ENCODE measurements at places on chromosomes 7 and 10.

- no peak for DNase-seq
These were observed 194.5 kb upstream of the GALNT17 start for GRCh38 chr7:70937424-70937823.

DNA sequence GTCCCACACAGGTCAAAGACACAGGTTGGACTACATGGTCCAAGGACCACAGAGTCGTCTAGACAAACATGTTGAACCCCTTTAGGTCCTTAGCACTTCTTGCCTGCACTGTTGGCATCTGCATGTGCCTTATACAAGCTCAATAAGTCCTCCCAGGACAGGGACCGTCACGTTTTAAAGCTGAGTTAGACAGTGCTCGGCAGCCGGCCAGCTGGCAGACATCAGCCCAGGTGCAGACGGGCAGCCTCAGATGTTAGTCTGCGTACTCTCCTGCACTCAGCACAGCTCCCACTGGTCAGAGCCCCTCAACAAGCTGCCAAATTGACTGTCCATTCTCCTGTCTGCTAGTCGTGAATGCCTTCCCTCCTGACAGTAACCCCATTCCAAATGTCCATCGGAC lies 34.9 kb downstream of the PARP12 start:
- DNase-seq = no peak

GRCh38 chr10:24556750-24557742 lies 166.6 kb downstream of the ARHGAP21 start:
- DNase-seq = peak; percentile 73

DNA sequence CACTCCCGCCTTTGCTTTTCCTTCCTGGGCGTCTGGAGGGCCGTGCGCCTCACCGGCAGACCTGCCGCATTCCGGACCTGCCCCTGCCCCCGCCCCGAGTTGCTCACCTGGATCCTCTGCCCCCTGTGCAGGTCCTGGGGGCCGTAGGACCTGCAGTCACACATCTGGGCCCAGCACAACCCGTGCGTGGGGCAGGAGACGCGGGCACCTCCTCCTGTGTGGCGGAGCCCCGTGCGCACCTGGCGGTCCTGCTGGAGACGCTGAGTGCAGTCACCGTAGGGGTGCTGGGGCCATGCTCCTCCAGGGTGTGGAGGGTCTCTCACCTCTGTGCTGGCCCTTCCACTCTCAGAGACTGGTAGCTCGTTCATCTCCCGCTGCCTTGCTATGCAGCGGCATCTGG lies 85.5 kb downstream of the DNAJB6 start:
- DNase-seq = no peak

GRCh38 chr7:134371971-134372370 lies 55.2 kb upstream of the SLC35B4 start:
- no peak for DNase-seq

GRCh38 chr10:119408969-119409371 lies 133.5 kb downstream of the RGS10 start:
- no peak for DNase-seq

DNA sequence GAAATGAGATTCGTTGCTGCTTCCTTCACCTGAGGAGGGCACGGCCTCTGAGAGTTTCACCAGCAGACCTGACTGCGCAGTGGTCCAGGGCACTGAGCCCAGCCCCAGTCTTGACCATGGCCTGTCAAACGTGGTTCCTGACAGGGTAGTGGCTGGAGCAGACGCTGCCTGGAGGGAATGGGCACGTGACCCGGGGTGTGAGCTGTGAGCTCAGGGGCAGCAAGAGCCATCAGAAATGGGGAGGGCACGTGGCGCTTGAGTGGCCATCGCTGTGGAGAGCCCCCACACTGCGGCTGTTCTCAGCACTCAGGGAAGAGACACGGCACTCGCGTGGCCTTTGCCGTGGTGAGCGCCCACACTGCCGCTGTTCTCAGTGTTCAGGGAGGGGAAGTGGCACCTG lies 12.0 kb downstream of the FAM20C start:
- no peak for DNase-seq

DNA sequence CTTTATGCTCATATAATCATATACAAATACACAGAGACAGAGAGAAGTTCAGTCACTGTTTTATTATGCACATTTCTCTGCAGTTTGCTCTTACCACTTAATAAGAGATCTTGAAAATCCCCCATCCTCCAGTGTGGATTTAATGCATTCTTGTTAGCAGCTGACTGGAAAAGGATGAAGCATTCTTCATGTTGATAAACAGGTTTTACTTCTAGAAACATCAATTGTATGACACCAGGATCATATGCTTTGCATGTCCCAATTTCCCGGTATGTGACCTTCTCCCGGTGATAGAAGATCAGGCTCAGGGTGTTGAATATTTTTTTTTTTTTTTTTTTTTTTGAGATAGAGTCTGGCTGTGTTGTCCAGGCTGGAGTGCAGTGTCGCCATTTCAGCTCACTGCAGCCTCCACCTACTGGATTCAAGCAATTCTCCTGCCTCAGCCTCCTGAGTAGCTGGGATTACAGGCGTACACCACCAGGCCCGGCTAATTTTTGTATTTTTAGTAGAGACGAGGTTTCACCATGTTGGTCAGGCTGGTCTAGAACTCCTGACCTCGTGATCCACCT lies 6.2 kb upstream of the CREB3L2 start:
- no peak for DNase-seq

DNA sequence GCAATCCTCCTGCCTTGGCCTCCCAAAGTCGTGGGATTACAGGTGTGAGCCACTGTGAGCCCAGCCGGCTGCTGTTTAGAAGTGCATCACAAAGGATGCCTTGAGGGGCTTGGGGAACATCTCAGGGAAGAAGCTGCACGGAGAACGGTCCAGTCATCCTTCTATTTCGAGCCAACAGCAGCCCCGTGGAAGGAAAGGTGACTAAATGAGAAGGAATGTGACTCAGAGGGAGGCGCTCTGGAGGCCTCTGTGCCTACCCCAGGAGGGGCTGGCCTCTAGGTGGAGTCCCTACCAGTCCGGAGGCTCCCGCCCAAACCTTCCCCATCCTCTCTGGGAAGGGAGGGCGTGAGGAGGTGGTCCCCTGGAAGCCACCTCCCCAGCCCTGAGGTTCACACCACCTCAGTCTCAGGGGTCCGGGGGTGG lies 76.2 kb downstream of the CTBP2 start:
- peak; percentile 93 for DNase-seq

DNA sequence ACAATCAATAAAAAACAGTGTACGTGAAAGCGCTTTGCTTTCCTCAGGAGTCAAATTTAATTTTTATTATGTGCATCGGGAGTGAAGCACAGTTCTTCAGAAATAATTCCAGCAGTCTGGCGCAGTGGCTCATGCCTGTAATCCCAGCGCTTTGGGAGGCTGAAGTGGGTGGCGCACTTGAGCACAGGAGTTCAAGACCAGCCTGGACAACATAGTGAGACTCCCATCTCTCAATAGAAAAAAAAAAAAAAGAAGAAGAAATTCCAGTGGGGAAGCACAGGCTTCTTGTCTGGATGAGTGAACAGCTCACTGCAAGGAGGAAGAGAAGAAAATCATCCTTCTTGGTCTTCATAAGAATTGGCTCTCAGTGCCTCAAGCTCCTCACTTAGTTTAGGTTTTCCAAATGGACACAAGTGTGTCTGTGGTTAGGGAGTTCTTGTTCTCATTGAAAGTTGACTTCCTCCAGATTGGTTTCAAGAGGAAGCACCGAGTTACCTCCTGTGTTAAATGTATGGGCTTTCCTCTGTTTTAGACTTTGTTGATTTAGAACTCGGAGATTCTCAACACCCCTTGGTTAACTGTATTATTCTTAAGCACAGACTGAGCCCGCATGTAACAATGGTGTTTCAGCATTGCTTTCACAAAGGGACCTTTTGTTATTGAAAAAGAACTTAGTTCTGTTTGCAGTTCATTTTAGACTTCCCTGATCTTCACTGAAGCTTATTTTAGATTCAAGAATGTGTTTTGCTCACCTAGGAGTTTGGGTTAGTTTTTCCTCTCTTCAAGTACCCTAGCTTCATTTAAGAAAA lies 28.0 kb downstream of the LMTK2 start:
- DNase-seq = no peak

DNA sequence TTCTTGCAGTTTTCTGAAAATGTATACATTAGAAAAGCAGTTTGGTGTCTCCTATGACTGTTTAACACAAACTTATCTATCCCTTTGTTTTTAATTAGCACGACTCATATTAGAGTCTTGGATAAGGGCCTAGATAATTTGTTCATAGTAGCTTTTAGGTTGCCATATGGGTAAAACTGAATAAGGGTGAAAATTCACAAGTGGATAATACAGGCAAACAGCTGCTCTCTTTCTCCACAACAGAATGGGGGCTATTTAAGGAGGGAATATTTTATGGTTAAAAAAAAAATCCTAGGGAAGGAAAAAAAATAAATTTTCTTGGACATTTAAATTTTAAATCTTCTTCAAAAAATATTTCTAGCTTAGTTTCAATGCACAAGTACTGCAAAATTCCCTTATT lies 1416.1 kb downstream of the GATA3 start:
- no peak for DNase-seq

GRCh38 chr7:23222439-23223030 lies 24.0 kb upstream of the GPNMB start:
- DNase-seq = no peak

GRCh38 chr10:110460111-110460809 lies 37.4 kb upstream of the DUSP5 start:
- DNase-seq = no peak

DNA sequence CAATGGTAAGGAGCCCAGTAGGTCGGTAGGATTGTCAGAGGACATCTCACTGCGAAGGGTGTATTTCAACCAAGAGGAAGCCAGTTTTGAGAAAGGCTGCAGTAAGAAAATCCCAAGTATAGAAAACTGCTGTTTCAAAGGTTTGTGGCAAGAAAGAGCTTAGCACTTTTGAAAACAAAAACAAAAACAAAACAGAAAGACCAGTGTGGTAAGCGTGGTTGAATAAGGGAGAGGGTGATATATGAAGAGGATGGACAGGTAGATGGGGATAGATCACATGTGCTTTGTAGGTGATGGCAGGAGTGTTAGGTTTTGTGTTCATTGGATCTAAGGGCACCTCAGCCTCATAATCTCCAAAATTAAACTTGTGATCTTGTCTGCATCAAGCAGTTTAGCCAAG lies 141.6 kb upstream of the WNT16 start:
- DNase-seq = no peak

DNA sequence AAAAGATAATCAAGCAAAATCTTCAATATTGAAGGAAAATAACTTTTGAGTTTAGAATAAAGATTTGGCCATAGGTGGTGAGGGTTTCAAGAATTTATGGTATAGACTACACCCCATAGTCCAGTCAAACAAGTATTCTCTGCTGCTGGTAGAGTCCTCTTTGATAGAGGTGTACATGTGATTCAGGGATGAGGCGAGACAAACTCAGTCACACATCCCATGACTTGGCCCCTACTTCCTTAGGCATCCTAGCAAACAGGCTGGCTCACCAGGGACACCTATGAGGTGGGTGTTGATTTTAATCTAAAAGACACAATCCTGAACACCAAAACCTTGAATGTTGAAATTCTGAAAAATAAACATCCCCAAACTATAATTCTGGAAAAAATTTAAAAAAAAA lies 78.1 kb upstream of the SLC25A13 start:
- no peak for DNase-seq

DNA sequence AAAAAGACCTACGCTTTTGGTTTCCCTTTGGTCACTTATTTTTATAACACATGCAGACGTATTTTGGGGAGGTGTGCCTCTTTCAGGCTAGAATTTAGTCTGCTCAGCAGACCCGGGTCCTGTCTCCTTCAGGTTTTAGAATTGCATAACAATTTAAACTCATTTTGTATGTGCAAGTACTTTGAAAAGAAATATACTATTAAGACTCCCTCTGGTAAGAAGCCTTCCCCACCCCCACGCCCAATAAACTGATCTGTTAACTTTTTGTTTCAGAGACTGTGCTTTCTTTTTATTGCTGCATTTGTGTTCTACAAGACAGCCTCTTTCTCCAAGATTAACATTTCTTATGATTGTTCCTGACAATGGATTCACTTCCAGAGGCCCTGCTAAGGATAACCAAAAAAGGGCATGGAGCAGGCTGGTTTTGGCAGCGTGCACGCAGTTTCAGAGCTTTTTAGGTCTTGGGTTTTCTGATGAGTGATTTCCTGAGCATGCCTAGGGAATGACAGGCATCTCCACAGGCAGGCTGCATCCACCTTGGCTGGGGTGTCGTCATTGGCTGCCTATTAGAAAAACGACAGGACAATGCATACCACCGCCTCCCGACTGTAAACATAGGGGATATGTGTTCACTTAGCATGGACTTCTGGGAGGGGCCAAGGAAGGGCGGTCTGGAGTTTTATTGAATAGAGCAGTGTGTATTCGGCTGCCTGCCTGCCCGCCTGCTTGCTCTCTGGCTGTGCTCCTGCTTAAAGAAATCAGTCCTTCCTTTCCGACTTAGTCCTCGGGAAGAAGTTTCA lies at the start of gene CALD1:
TSS of gene CALD1 (plus strand) at position 694 of the 800 bp plus-strand sequence. CDS start 88,100 bp downstream, outside the sequence.
- peak; percentile 100 for DNase-seq

GRCh38 chr10:114261076-114261475 lies 22.0 kb downstream of the VWA2 start:
- peak; percentile 56 for DNase-seq

DNA sequence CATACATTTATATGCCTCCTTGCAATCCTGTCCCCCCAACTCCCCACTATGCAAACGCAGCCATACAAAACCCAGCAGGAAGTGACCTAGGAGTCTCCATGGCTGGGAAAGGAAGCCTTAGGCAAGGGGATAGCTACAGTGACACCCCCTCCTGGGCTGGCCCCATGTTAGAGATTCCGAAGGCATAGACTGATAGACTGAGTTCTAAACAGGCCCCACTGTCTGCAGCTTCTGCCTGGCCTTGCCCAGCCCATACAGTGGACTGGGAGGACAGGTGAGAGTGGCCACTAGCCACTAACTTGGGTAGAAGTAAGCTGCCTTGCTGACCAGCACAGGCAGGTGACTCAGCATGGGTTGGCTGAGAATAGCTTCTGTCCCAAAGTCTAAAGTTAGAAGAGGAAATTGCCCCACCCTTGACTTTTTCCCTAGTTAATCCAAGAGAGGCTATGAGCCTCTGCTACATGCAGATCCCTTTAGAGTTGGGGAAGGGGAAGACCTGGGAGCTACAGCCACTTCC lies 106.3 kb downstream of the C10orf105 start:
- no peak for DNase-seq

DNA sequence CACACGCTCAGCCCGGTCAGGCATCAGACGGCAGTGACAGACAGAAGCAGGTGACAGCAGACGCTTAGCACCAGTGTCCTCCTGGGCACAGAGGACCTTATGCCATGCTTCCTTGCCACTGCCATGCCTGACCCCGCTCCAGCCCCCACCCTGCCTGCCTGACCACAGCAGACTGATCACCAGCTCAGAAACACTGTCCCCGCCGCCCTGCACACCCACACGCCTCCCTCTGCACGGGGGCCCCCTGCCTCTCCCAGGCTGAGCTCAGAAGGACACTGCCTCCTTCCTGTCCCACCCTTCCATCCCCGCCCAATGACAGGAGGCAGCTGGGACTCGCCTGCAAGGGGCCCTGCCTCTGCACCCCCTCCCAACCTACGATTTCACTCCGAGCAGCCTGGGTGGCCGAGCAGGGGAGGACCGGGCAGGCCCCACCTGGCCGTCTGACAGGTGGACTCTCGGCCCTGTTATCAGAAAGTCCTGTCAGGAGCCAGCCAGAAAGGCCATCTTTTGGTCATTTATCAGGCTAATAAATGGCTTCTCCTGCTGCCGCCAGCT lies 183.4 kb downstream of the ELFN1 start:
- DNase-seq = no peak

GRCh38 chr10:48497780-48498770 lies 106.8 kb downstream of the ARHGAP22 start:
- DNase-seq = no peak

- DNase-seq = no peak
These were observed 1.6 kb upstream of the PON2 start for GRCh38 chr7:95436407-95436806.
